Activated CD4-positive, alpha-beta T cell treated with anti-CD3 and anti-CD28 coated beads, Interleukin-2, amount 50 U/mL, for 24 hours (primary cell): ENCODE measurements at places on chromosomes 3 and 15.

GRCh38 chr3:180970931-180971330 lies 18.6 kb downstream of the DNAJC19 start:
- DNase-seq: no peak

DNA sequence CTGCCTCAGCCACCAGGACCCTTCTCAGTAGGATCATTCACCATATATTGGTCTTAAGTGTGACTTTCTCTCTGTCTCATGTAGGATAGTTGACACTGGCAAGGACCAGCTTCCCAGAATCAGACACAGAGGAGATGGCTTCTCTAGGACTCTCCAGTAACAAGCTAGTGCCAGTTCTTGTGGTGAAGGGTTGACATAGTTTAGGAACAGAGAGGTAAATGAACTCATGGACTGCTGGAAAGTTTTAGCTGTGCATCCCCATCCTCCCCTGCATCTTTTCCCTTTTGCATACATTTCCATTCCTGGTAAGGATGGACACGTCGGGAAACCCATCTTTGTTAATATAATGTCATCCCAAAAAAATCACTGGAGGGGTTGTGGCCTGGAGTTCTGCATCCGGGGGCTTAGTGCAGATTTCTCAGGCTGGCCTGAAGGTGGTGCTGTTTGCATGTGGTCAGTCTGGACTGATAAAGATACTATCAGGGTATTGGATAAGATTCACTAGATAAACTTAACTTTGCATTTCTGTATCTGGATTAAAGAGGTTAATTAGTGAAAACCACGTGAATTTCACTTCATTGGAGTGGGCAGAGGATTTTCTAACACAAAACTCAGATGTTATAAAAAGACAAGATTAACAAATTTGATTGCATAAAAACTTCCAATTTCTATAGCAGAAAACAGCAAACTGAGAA lies 110.8 kb downstream of the TBC1D2B start:
- no peak for DNase-seq

- no peak for DNase-seq
Observed at GRCh38 chr15:74788042-74788682, 6.3 kb downstream of the CSK start.

DNA sequence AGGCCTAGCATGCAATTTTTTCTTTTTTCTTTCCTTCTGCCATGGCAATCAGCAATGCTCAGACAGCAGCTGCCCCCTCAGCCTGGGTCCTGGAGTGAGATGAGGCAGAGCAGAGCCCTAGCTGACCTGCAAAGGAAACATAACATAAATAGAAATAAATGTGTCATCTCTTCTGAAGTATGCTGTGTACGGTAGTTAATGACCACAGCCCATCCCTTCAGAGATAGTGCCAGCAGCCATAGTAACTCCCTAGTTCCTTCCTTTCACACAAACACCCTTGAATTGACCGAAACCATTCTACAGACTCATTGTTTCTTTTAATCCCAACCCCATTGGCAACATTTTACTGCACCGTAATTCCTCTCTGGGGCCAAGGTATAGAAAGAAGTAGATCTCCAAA lies 8.4 kb upstream of the CD47 start:
- no peak for DNase-seq

- no peak for DNase-seq
Observed at GRCh38 chr3:147410526-147411237, 1.5 kb downstream of the ZIC1 start.

GRCh38 chr3:18765662-18766061 lies 340.5 kb upstream of the SATB1 start:
- DNase-seq: no peak

GRCh38 chr15:91302588-91303439 lies 202.8 kb downstream of the SV2B start:
- no peak for DNase-seq

DNA sequence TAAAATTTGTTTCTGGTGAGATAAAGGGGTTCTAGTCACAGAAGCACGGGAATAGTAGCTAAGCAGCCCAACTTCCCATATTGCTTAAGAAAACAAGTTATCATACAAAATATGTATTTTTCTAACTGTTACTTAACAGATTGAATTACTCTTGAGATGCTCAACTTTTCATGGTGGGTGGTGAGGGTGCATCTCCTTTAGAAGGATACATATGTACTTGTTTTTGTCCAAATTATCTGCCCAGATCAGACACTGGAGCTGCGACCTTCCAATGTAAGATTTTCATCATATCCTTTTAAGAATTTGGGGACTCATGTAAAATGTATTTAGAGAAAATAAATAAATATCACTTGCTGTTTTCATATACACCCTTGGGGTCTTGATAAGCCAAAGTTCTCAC lies 252.2 kb upstream of the SOX2 start:
- DNase-seq: no peak

GRCh38 chr15:58038426-58039078 lies 27.0 kb downstream of the ALDH1A2 start:
- DNase-seq: no peak

- no peak for DNase-seq
Observed at GRCh38 chr3:65493938-65494337, 544.8 kb downstream of the MAGI1 start.
